Pancreas (tissue), 10 donors: ENCODE measurements at places on chromosomes 2 and 18.

DNA sequence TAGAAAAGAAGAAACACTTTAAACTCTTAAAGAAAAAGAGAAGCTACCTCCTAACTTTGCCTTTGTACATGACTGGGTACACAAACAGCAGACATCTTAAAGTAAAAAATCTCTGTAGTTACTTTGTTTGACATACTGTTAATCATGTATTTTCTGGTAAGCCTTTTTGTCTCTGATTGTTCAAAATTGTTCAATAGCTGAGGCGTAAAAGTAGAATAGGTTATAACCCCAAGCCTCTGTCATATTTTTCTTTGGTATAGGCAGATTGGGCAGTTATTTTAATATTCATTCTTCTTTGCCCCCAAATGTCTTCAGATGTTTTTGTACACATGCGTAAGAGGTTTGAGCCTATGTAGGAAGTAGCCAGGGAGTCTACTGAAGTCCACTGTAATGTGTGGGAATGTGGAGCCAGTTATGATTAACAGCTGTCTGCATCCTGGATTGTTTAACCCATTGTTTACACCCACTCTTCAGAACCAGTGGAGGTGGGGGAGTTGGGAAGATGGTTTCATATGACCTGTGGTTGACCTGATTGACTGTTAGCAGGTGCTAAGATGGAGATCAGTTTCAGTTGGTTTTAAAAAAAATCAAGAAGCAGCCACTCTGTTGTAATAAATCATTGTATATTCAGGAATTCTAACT lies 150.5 kb downstream of the TANC1 start:
- DNase-seq, result no peak

GRCh38 chr2:23456881-23457760 lies 72.1 kb downstream of the KLHL29 start:
- DNase-seq, result no peak

DNA sequence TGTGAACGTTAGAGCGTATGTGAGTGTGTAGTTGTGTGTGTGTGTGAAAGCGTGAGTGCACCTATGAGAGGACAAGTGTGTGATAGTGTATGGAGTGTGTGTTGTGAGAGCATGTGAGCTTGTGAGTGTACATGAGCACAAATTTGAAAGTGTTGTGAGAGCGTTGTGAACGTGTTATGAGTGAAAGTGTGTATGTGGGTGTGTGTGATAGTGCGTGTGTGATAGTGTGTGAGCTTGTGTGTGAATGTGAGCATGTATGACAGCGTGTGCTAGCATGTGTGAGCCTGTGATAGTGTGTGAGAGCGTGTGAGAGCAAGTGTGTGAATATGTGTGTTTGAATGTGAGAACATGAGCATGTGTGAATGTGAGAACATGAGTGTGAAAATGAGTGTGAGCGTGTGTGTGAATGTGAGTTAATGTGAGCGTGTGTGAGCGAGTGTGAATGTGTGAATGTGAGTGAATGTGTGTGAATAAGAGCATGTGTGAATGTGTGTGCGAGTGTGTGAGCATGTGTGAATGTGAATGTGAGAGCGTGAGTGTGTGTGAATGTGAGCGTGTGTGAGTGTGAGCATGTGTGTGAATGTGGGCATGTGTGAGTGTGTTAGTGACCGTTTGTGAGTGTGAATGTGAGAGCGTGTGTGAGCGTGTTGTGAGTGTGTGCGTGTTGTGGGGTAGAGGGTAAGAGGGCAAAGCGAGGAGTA lies 25.0 kb downstream of the RALB start:
- DNase-seq, result no peak

GRCh38 chr2:174877751-174878150 lies 113.5 kb upstream of the CHRNA1 start:
- no peak for DNase-seq
